GM12878 (cell line): ENCODE measurements at places on chromosomes 1 and 21.

DNA sequence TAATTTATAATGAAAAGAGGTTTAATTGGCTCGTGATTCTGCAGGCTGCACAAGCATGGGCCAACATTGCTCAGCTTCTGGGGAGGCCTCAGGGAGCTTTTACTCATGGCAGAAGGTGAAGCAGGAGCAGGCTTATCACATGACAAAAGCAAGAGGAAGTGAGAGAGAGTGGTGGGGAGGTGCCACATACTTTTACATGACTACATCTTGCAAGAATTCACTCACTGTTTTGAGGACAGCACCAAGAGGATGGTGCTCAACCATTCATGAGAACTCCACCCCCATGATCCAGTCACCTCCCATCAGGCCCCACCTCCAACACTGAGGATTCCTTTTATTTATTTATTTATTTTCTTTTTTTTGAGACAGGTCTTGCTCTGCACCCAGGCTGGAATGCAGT lies 5.5 kb upstream of the PLEKHM2 start:
- peak; percentile 53 for DNase-seq

GRCh38 chr1:12434174-12434573 lies 183.8 kb downstream of the DHRS3 start:
- DNase-seq, result peak; percentile 73

DNA sequence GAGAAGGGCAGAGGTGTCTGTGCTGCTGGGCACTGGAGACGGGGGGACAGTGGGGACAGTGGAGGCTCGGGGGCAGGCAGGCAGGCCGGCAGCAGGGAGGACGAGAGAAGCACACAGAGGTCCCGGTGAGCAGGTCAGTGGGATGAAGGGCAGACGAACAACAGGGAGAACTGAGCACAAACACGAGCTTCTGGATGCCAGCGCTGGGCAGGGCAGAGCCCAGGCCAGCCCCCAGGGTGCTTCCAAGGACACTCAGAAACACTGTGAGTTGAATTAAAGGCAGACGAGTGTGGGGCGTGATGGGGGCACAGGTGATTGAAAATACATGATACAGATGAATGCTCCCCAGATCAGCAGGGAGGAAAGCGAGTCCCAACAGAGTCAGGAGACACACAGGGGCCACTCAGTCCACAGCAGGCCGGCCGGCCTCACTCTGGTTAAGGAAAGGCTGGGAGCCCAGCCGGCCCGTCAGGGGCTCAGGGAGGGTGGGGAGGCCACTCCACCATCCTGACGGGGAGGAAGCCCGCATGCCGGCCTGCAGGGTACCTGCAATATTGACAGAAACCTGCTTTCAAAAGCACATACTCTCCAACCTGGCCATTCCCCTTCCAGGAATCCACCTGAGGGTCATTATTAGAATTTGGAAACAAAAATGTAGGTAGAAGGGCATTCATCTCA lies 14.1 kb downstream of the SLC19A1 start:
- no peak for DNase-seq

DNA sequence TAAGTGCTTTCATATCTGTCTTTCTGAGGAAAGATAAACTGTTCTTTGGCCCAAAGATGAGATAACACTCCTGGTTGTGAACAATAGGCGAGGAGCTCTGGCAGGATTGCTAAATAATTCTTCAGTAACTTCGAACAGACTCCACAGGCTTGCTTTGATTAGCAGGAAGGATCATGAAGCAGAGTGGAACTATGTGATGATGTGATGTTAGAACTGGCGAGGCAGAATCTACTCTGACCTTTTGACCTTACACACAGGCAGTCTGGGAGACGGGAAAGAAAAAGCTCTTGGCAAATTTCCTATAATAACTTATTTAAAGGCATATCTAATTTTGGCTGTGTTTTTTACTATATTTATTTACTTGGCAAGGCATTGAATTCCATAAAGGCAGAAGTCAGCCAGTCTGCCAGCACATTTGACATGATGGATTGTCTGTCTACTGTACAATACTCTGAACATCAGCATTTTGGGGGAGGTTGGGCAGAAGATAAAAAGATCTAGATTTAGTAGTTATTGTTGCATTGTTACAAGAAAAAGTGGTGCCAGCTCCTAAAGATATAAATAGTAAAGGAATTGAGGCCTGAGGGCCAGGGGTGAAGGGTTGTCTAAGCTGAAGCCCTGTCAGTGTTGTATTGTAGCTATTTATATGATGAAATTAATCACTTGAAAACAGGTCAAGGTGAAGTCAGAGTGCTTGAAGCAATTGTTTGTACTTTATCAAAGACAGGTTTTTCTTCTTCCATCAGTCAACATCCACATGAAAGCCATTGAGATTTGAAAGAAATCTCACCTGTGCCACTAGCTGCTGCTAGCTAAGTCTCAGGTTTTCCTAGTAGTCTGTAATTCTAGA lies 708.8 kb downstream of the LTN1 start:
- DNase-seq, result no peak

- no peak for DNase-seq
Measured at GRCh38 chr1:207862241-207862787, 48.6 kb downstream of the CD34 start.

GRCh38 chr1:147083919-147084272 lies 88.4 kb downstream of the PRKAB2 start:
- no peak for DNase-seq
